ENCODE measurements at places on chromosomes 3 and 15.

GRCh38 chr3:122104515-122105194 is 49.5 kb downstream of the CD86 start:
- DNase-seq: no peak

- DNase-seq: no peak
These were observed 50.1 kb upstream of the RPL32 start for GRCh38 chr3:12891391-12891984.

DNA sequence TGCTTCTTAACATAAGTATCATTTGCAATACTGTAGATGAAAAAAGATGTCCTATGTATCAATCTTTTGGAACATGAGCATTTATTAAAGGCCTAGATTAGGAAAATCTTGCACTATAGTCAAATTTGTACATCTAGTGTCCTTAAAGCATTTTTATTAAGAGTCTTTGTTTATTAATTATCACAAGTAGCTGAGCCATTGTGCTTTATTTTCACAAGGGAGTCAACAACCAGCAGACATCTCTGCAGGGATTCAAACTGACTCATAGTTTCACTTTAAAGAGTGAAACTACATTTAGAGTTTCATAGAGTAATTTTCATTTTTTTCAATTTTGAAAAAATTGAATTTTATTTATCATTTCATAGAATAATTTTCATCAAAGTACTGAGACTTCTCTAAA is 94.5 kb upstream of the EIF1B start:
- no peak for DNase-seq

DNA sequence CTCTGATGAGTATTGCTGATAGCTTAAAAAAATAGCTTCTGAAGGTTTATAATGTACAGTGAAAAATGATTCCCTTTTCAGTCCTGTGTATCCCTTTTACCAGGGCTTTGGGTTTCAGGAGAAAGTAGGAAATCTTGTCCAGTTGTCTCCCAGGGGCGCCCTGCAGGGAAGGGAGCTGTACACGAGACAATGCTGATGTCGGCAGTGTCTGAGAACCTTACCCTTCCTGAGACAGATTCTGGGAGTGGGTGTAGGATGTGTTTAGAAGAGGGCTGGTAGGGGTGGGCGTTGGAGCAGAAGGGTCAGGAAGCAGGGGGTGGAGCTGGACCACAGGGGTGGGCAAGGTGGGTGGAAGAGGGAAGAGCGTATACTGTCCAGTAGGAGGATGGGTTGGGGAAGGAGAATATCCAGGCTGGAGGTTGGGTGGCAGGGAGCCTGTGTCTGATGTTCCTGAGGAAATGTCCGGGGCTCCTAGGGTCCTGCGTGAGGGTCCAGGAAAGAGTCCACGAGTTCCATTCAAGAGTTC is 5.6 kb downstream of the THPO start:
- DNase-seq: no peak

GRCh38 chr3:38519651-38520050 is 23.5 kb downstream of the EXOG start:
- no peak for DNase-seq

- DNase-seq: no peak
These were observed 523.2 kb downstream of the FHIT start for GRCh38 chr3:60728006-60728405.

GRCh38 chr3:186124592-186124991 is 15.7 kb upstream of the ETV5 start:
- DNase-seq: no peak
